Ecto neural progenitor cell (in vitro differentiated cells): ENCODE measurements at places on chromosomes 1 and 21.

DNA sequence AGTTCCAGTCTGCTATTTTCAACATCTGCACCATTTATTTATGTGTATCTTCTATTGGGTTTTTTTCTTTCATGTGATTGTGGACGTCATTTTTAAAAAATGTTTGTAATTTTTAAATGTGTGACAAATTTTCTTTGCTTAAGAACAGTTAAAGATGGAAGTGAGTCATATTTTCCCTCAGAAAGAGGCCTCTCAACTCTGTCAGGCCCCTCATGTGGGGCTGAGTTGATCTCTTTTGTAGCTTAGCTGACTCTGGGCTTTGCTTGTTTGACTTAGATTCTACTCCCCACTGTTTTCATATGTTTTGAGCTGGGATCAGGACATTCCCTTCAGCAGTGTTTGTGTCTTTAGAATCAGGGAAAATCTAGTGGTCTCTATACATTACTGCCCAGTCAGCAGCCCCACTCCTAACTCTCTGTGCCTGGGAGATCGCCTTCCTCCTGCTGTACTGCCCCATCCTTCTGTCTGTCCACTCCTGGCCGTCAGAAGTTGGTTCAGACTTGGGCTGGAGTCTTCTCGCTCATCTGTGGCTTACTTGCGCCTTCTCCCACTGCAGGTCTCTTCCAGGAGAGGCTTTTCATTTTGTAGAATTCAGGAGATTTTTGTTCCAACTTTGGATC, 137.4 kb downstream of the DYRK1A start:
- DNase-seq: no peak

- DNase-seq: no peak
These were observed 1.7 kb upstream of the NADK start for GRCh38 chr1:1779691-1780597.

DNA sequence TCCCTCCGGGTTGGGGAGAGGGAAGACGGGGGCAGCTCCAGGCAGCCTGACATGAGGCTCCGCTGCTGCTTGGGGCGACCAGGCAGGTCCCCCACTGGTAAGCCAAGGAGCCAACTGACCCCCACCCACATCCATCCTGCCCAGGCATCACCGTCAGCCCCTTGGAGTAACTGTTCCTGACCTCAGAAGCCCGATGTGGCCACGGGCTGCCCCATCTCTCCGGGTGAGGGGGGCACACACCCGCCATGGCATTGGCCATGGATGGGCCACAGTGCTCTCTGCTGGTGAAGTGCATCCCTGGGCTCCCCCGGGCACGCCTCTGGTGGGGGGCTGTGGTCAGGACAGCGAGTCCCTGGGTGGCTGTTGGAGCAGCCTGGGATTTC, 100.0 kb downstream of the CRYAA start:
- DNase-seq: no peak

GRCh38 chr1:212558693-212559480, 49.7 kb upstream of the ATF3 start:
- DNase-seq: peak; percentile 90

DNA sequence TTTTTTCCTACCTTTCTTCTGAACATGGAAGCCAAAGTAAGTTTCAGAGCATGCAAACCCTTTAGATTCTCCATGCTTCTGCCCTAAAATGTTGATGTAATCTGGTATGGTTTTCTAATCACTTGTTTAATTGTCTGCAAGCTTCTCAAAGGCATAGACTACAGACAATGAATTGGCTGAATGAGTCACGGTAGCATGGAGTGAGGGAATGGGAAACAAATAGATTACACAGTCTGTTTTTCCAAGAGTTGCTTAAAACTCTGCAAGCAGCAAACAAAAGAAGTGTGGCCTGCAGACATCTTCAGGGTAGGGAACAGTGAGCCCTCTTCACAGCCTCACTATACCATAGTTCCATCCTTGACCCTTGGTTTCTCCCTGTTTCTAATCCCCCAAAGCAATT, 326.0 kb downstream of the BARHL2 start:
- DNase-seq: no peak

- no peak for DNase-seq
These were observed 5.5 kb upstream of the AVPR1B start for GRCh38 chr1:206122686-206123085.

- no peak for DNase-seq
These were observed 13.6 kb downstream of the RD3 start for GRCh38 chr1:211478376-211478775.
